ENCODE measurements at places on chromosomes 3 and 15. TPM values are rescaled to one million over a fixed set of nuclear protein-coding genes. Genes with fewer than 3 reads are reported as not detected.
A peak's percentile ranks its signal among the peaks of the same experiment; 100 is the strongest.

The OIP5 gene
- 2.4 TPM for total RNA-seq

- no peak for DNase-seq
Observed at GRCh38 chr15:74622758-74623157, 7.1 kb downstream of the CLK3 start.

- no peak for DNase-seq
Observed at GRCh38 chr3:13124631-13125030, 51.4 kb upstream of the IQSEC1 start.

DNA sequence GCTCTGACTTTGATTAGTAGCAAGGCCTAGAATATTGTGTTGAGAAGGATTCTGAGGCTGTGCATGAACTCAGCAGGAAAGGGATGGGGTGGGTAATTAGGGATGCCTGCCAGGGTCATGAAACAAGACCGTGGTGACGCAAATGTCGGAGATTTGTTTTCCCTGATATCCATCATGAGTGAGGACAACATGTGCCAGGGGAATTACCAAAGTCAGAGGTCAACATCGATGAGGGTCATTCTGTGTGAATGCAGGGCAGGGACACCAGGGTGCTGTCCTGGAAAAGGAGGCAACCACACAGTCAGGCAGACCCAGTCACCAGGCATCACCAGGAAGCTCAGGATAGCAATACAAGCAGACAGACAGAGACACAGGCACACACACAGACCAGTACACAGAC lies 52.2 kb downstream of the SLCO2A1 start:
- no peak for DNase-seq

GRCh38 chr3:50542177-50543034 lies 25.1 kb downstream of the C3orf18 start:
- DNase-seq: peak; percentile 68

DNA sequence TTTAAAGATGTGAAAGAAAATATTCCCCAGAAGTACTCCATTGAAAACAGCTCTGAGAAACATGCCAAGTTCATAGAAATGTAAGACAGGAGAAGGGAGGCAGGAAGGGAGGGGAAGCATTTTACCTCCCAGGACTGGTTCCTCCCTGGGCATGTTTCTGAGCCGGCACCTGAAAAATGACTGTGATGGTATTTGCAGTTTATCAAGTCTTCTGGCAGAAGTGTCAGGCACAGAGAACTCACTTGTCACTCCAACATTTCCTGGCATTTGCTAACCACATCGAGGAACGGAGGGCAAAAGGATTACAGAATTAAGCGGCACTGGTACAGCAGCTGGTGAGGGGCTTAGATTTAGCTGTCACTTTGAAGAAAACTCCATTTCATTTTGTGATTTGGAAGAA lies 1054.0 kb downstream of the TUSC7 start:
- DNase-seq: no peak

GRCh38 chr15:27843146-27843545 lies 256.0 kb downstream of the OCA2 start:
- DNase-seq: no peak

- peak; percentile 67 for DNase-seq
Observed at GRCh38 chr15:40320931-40321371, 2.5 kb upstream of the INAFM2 start.

The CCRL2 gene
- 0.41 TPM for total RNA-seq

DNA sequence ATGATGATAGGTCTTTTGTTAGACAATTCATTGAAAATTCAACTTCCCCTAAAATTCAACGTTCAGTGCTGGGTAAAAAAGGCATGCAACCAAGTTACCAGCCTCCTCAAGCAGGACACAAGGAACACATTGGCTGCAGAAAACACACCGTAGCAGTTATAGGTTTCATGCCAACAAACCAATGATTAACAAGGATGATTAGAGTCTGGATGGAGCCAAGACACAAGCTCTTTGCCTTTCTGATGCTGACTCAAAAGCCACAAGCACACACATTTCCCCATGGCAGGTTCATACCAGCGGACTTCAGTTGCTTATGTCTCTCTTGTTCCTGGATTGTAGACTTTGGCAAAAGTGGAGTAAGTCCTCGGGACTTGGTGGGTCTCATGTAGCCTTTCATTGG lies 105.8 kb downstream of the DHX30 start:
- no peak for DNase-seq

DNA sequence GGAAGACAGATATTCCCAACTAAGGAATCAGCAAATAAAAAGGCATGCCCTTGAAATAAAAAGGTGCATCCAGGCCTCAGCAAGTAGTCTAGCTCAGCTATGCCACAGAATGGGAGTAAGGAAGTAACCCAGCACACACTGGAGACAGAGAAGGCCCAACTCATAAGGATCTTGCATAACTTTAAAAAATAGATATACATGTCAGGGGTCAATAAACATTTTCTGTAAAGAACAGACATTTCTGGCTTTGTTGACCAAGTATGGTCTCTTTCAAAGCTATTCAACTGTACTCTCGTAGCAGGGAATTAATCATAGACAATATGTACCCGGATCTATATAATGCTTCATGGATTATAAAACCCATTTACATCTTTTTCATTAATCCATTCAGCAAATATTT lies 449.3 kb downstream of the TAFA4 start:
- DNase-seq: no peak

The PHLDB2 gene
- total RNA-seq: 9.0 TPM

DNA sequence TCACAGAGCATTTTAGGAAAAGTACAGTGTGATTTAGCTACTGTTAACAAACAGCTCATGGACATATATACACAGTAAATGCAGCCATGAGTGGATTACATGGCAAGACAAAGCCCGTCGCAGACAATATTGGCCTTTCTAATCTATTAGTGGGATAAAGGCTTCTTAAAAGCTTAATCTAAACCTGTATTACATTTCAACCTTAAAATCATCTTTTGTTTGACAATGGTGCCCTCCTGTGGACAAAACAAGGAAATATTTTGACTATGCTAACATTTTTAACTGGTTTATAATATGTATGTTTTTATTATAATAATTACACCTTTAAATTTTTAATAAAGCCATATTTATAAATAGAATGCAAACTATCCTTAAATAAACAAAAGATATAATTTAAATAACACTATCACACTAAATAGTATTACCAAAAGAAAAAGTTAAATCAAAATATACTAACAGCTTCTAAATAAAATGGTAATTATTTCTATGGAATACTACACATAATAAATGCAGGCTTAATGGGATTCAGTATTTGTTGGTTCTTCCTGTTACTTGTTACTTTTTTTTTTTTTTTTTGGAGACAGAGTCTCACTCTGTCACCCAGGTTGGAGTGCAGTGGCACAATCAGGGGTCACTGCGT lies 38.6 kb downstream of the TAFA4 start:
- peak; percentile 20 for DNase-seq

DNA sequence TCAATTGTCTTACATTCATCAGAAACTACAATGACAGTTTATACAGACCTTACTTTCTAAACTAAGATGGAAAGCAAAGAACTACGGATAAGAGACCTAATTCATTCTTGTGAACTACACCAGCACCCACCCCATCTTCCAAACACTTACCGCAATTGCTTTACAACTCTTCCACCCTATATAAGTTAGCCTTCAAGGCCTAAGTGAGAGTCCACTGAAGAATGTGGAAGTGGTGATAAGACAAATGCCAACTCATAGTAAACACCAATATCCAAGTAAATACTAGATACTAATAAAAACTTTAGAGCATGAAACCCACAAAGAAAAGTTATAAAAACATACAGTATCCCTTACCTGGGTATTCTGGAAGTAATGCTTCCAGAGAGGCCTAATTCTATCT lies 13.6 kb downstream of the ARF4 start:
- no peak for DNase-seq

The BOC gene
- 3.3 TPM for total RNA-seq

DNA sequence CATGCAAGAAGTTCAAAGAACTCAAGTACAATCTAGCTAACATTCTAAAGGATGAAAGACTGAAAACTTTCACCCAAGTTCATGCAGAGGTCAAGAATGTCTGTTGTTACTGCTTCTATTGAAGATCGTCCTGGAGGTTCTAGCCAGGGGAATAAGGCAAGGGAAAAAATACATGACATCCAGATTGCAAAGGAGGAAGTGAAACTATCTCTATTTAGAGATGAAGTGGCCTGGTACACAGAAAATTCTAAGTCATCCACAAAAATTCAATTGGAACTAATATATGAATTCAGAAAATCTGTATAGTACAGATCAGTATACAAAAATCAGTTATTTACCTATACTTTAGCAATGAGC lies 693.0 kb downstream of the NR2F2 start:
- DNase-seq: no peak

GRCh38 chr3:54986294-54986693 lies 58.4 kb upstream of the LRTM1 start:
- DNase-seq: no peak

The GNAT1 gene
- not detected for total RNA-seq

GRCh38 chr3:71050538-71051258 lies 532.8 kb downstream of the FOXP1 start:
- DNase-seq: no peak

The DPPA4 gene
- 1.6 TPM for total RNA-seq
